ENCODE measurements at places on chromosomes 11 and 22. TPM values are rescaled to one million over a fixed set of nuclear protein-coding genes. Genes with fewer than 3 reads are reported as not detected.

The PRODH gene
- 0.58 TPM for total RNA-seq

The NCR3LG1 gene
- total RNA-seq: 7.9 TPM

The GLYATL1 gene
- total RNA-seq: 0.16 TPM

The ISX gene
- total RNA-seq: not detected
